Psoas muscle (tissue), 8 donors: ENCODE measurements at places on chromosomes 13 and 19. TPM values are rescaled to one million over a fixed set of nuclear protein-coding genes. Genes with fewer than 3 reads are reported as not detected.

The SNRNP70 gene
- 133 TPM for total RNA-seq

The TPM4 gene
- total RNA-seq, result 30.5 TPM

The DACH1 gene
- total RNA-seq, result 1.2 TPM

- no peak for DNase-seq
Measured at GRCh38 chr13:43088093-43088511, 64.7 kb downstream of the DNAJC15 start.

The ZNF99 gene
- not detected for total RNA-seq

DNA sequence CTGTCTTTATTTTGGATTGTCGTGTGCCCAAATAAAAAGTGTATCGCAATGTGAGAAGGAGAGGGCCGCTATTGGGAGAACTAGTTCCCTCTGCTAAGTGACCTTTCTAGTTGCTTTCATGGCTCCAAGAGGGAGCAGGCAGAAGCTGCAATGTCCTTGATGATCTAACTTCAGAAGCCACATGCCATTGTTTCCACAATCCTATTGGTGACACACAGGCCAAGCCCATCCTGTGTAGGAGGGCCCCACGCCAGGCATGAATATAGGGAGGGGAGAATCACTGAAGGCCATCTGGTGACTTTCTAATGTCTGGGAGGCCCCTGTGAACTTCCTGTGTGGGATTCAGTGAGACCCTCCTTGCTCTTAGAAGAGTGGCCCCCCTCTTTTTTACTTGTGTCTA, 47.8 kb upstream of the KPNA3 start:
- DNase-seq, result no peak

The PLEKHJ1 gene
- total RNA-seq, result 58.9 TPM

- DNase-seq, result no peak
Measured at GRCh38 chr19:38527466-38528136, 90.2 kb downstream of the MAP4K1 start.

GRCh38 chr19:15810335-15810734, 5.1 kb downstream of the OR10H1 start:
- no peak for DNase-seq

GRCh38 chr19:19578252-19578651, 40.2 kb downstream of the CILP2 start:
- DNase-seq, result no peak

GRCh38 chr13:50129081-50129705, 113.9 kb downstream of the KCNRG start:
- DNase-seq, result no peak

GRCh38 chr19:3830621-3831589, 37.9 kb downstream of the ZFR2 start:
- DNase-seq, result no peak

The CEACAM4 gene
- 0.73 TPM for total RNA-seq

DNA sequence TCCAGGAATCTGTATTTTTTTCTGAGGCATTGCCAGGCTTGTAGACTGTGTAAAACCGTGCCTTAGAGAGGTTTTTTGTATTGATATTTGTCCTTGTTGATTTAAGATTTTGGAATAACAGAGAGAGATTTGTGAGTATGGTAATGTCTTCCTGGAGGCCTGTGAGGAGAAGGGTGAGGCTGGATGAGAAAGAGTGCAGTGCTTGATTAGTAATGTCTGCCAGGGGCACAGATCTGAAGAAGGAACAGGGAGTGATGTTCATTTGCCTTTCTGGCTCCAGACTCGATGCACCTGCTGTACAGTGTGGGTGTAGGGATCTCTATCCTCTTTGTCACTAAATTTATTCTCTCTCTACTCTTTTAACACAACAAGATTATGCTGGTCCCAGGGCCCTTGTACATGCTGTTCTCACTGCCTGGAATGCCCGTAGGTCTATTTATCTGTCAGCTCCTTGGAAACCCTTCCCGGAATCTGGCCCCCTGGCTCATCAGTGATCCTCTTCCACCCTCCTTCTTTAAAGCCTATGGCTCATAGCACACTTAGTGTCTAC, 4.2 kb downstream of the FIZ1 start:
- peak; percentile 76 for DNase-seq

DNA sequence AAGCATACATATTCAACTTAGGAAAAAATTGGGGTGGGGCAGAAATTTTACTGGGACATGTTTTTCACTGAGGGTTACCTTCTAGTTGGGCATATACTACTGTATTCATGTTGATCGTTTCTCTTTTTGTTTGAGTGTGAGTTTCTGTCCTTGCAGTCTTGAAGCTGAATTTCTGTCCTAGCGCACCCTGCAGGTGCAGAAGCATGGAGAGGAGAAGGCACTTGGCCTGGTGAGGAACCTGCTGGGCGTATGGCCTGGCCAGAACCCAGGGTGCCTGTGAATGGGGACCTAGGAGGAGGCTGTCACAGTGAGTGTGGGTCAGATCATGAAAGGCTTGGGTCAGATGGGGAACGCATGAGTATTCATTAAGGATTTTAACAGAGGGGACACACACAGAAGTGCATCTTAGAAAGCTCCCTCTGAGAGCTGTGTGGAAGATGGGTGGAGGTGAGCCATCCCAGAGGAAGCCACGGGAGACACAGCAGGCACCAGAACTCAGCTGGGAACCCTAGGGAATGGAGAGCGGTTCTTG, 36.8 kb downstream of the SERP2 start:
- no peak for DNase-seq

GRCh38 chr19:29708554-29709439, 6.3 kb downstream of the C19orf12 start:
- peak; percentile 45 for DNase-seq

The KL gene
- total RNA-seq, result 0.95 TPM
